ENCODE measurements at places on chromosomes 3 and 15.

DNA sequence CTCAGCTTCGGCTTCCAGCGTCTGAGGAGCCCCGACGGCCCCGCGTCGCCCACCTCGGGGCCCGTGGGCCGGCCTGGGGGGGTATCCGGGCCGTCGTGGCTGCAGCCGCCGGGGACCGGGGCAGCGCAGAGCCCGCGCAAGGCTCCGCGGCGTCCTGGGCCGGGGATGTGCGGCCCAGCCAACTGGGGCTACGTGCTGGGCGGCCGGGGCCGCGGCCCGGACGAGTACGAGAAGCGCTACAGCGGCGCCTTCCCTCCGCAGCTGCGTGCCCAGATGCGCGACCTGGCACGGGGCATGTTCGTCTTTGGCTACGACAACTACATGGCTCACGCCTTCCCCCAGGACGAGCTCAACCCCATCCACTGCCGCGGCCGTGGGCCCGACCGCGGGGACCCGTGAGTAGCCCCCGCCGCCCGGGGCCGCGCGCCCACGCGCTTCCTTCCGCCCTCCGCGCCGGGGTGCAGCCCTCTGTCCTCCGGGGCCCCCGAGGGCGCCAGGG lies 462 bp downstream of the EDEM1 start:
- peak; percentile 59 for DNase-seq

DNA sequence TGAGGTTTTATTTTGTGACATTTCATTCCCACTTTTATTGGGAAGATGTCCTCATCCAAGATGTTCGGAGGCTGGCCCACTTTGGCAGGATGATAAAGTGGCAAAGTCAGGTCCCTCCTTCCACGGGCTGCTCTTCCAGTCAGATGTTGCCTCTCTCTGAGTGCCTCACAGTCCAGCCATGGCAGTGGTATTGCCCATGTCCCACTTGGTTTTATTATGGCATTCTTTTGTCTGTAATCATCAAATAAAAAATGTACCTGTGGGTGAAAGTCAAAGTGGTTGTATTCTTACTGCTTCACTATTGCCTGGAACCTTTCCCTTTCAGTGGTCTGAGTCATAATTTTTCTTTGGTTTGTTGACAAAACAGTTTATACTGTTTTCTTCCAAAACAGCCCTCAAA lies 20.2 kb downstream of the ARNT2 start:
- no peak for DNase-seq

DNA sequence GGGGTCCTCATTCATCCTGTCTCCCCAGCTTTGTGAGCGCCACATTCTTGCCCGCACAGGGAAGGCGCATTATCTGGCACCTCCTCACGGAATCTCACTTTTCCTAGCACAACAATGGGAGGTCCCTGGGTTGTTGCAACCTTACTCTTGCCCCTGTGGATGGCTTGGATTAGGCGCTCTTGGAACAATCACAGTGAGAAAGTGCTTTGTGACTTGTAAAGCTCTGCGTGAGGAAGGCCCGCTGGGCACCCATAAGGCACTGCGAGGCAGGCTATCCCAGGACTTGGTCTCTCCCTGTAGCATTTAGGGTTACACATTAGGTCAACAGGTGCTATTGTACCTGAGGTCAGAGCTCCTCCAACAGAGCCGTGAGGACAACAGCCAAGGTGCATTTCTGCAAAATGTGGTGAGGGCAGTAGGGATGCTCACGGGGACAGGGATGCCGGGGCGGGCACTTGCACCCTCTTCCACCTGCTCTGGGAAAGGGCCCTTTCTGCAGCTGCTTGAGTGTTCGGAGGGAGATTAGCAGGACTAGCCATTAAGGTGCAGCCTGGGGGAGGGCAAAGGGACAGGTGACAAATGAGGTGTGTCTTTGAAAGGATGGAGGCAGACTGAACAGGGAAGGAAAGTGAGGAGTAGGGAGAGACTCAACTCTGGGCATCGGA lies 13.9 kb upstream of the LRRC15 start:
- DNase-seq, result peak; percentile 58

- DNase-seq, result peak; percentile 75
Observed at GRCh38 chr3:150216866-150217600, 191.1 kb upstream of the TSC22D2 start.

DNA sequence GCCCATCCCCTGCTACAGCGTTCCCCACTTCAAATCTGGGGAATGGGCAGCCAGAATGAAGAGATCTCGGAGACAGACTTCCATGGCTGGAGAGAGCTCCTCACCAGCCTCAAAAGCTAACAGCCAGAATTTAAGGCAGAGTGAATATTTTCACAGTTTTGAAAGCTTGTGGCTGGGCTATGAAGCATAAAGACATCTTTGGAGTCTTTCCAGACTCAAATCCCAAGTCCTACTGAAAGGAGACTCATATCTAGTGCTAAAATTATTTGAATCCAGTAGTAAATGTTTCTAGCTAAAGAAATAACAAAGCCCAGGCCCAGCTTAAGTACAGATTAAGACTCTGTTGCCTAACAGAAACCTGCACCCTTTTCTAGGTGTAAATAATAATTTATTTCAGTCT lies 628.4 kb upstream of the ALCAM start:
- DNase-seq, result no peak

DNA sequence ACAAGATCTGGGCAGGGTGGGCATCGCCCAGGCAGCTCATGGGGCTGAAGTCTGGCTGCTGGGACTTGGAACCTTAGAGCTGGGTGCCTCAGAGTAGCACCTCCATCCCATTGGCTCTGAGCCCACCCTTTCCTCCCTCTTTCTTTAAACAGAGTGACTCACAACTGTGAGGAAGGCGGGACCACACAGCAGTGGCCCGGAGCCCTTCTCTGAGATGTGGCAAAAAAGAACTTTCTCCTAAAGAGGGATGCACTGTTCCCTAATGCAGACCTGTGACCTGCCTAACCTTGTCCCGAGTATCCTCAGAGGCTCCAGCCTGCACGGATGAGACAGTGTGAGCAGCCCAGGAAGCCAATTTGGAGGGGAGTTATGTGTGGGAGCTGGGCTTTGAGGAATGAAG lies 23.6 kb downstream of the PRR20G start:
- DNase-seq, result no peak

GRCh38 chr3:53083949-53084309 lies 38.1 kb upstream of the SFMBT1 start:
- DNase-seq, result no peak

DNA sequence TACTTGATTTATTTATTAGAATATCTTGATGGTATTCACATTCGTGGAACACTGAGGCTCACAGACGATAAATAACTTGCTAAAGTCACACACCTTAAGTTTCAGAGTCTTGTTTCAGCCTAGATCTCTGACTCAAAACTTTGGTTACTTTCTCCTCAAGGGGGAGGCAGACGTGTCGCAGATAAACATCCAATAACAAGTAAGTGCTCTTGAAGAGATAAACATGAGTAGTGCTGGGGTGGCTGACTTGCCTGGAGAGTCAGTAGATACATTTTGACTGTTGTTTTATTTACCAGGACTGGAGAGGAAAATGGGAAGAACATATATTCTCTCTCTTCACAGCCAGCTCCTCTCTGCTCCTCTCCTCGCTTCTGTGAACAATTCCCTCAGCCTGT lies 31.3 kb downstream of the FBXO45 start:
- DNase-seq, result no peak

GRCh38 chr3:22732641-22733040 lies 470.5 kb upstream of the UBE2E2 start:
- no peak for DNase-seq

DNA sequence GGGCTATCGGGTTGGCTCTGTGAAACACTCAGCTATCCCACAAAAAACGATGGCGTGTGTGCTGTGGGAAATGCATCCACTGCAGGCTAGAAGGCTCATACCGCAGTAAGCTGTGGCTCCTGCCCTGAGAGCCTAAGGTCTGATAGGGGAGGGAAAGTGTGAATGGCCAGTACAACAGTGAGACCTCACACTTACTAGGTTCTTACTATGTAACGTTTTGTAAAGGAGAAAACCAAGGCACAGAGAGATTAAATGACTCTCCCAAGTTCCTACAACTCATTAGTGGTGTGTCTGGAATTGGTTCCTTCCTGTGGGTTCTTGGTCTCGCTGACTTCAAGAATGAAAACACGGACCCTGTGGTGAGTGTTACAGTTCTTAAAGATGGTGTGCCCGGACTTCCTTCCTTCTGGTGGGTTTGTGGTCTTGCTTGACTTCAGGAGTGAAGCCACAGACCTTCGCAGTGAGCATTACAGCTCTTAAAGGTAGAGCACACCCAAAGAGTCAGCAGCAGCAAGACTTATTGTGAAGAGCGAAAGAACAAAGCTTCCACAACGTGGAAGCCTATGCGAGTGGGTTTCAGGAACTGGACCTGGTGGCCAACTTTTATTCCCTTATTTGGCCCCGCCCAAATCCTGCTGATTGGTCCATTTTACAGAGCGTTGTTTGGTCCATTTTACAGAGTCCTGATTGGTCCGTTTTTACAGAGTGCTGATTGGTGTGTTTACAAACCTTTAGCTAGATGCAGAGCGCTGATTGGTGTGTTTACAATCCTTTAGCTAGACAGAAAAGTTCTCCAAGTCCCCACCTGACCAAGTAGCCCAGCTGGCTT lies 161.7 kb downstream of the POLR2M start:
- DNase-seq, result no peak

DNA sequence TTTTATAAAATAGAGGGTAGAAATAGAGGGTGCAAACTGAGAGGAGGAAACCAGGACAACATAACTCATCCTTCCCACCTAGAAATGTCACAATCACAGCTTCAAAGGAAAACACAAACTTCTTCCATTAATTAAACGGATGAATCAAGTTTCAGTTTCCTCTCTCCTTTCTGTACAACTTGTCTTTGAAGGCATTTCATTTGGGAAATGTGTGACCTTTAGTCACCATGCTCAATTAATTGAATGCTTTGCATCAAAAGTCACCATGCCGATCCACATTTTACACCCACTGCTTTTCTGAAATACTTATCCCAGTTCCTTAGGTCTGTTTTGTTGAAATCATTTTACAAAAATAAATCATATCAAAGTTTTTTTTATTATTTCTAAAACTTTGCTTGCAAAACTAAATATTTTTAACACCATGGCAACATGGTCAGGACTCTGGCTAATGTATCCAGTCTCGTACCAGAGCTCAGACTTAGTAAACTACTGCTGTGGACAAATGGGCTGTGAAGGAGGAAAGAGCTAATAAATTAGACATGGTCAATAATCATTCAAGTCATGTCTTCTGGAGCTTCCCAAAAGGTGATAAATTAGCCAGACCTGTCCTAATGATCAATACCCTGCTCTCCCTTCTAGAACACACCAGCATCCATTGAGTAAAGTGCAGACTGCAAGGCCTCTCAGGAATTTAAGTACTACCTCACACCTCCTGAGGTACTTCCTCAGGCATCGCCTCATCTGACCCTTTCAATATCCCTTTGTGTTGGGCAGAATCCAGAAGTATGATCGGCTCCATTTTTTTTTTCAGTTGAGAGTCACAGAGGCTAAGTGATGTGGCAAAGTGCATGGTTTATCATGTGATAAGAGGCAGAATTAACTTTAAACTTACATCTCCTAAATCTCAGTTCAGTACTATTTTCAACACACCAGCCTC lies 161.3 kb downstream of the GREM1 start:
- no peak for DNase-seq

DNA sequence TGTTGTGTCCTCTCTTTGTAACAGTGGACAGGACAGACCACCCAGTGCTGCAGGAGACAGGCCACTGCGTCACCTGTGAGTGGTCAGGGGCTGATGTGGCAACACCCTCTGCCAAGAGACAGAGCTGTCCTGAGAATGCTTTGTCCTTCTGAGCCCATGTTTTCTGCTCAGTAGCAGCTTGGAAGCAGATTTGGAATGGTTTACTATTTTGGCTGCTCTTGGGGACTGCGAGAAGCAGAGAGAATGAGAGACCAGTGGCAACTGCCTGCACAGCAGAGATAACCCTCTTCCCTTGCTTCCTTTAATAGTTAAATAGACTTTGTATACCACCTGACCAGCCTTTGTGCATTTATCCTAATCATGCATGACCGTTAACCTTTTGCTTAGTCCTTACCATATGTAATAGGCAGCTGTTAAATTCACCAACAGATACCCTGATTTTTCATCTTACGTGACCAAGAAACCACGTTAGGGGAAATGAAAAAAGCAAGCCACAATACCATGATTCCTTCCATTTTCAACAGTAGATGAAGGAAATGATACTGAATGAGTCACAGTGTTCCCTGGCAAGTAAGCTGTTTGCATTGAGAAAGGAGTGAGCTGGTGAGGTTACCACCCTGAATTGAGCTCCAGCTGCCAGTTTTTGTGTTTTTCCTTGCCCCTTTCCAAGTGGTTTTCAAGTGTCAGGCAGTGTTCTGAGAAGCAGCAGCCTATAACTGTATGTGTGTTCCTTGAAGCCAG lies 35.5 kb downstream of the B3GALNT1 start:
- DNase-seq, result no peak

DNA sequence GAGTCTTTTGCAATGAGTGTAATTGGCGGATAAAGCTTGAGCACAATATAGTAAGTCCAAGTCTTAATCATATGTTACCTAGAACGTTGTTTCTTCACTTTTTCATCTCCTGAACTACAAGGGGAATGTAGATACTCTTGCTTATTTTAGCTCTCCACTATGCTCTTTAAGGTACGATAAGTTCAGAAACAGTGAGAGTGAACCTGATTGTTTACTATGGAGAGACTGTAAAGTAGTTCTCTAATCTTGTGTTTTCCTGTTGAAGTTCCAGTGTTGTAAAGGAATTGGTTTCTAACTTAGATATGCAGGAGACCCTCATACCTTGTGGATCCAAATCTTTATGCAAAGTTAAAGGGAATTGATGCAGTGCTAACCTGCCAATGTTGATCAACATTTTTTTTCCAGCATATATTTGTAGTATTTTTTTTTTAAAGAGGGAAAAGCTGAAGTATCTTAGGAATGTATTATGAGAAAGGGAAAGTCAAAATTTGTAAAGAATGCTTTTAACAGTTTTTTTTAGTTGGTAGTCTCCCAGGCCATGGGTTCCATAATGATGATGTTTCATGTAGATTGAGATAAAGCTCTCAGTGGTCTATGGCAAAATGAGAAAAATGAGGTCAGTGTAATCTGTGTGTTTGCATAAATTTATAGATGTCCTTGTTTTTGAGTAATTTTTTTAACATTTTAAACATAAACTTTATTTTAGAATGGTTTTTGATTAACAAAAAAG lies 14.9 kb downstream of the ATP11B start:
- DNase-seq, result no peak

DNA sequence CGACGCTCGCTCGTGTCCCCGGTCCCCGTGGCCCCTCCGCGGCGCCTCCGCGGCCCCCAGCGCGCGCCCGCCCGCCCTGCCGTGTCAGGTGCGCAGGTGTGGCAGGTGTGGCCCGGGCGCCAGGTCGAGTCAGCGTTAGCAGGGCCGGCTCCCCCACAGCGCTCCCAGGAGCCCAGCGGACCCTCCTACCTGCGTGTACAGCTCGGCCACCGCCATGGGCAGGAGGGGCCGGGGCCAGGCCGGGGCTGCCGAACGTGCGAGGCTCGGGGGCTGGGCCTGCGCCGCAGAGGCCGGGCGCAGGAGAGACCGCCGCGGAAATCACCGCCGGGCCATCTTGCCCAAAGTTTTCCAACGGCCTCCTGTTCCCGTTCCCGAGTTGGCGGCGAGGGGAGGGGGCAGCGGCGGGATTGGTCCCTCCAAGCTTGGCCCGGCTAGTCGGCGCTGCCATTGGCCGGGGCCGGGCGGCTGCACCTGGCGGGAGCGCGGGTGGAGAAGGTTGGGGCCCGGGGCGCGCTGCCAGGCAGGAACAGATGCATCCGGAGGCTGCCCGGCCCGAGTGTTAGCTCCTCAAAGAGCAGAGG lies at the start of gene MYO5C:
MYO5C (minus strand) TSS at position 384 of the 581 bp plus-strand sequence; CDS start at position 216, 168 bp downstream.
- peak; percentile 81 for DNase-seq

GRCh38 chr3:117744935-117745334 lies 1035.4 kb downstream of the TUSC7 start:
- DNase-seq, result no peak

Data from NCI-H1417 (cell line).